ENCODE measurements at places on chromosomes 7 and 10.

GRCh38 chr10:124717911-124718741 lies 26.1 kb downstream of the FAM53B start:
- DNase-seq: peak; percentile 79

GRCh38 chr7:128931190-128931798 lies 6.4 kb upstream of the IRF5 start:
- DNase-seq: no peak

DNA sequence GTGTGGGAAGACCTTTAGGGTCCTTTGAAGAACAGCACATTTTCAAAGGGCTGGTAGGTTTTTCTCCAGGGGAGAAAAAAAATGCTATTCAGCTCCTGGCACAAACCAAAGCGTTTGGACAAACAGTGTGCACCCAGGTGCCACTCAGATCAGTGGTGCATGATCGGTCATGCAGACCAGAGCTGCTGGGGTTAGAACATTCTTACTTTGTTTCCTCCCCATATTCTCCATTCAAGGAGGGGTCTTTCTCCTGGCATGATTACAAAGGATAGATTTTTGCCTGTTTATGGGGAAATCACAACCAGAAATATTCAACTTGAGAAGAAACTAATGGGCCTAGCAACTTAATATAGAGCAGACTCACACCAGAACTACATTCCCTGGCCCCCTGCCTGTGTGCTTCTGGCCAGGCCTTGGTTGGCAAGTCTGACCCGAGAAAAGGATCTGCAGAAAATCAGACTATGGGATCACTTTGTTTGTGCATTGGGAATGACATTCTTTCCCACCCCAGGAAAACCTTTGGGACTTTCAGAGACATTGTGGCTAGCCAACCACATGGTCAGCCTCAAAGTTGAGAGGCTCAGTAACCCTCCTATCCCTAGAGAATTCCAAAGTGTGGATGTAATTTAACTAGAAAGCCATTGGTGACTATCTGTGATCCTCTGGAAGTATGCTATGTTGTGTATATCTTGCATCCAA lies 82.3 kb upstream of the FGL2 start:
- DNase-seq: no peak

DNA sequence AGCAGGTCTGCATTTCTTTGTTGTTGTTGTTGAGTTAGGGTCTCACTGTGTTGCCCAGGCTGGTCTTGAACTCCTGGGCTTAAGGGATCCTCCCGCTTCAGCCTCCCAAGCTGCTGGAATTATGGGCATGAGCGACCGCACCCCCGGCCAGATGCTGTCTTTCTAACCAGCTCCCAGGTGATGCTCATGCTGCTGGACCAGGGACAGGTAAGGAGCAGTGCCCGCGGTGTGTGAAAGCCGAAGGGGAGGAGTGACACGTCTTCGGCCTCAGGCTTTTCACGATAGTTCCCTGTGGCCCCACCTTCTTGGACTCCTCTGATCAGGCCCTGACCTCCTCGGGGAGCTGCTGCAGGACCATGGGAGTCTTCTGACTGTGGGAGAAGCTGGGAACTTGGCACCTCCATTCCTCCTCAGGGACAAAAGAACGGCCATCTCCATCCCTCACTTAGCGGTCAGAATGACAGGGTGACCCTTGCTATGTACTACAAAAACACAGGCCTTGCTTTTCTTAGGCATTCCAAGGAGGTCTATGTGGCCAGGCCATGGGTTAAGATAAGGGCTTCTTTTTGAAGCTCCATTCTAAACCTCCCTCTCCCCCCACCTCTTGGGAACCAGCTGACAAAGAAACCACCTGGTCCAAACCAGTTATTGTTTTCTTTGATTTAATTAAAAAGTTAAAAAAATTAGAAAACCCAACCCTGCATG lies 5.5 kb downstream of the SFRP5 start:
- no peak for DNase-seq

- DNase-seq: no peak
Measured at GRCh38 chr10:49264177-49264677, 34.7 kb upstream of the C10orf71 start.

- DNase-seq: no peak
Measured at GRCh38 chr10:16184906-16185305, 251.9 kb upstream of the PTER start.

GRCh38 chr10:31770307-31770902 lies 158.2 kb downstream of the ARHGAP12 start:
- DNase-seq: peak; percentile 53

- no peak for DNase-seq
Measured at GRCh38 chr7:39446546-39446945, 119.7 kb upstream of the YAE1 start.

DNA sequence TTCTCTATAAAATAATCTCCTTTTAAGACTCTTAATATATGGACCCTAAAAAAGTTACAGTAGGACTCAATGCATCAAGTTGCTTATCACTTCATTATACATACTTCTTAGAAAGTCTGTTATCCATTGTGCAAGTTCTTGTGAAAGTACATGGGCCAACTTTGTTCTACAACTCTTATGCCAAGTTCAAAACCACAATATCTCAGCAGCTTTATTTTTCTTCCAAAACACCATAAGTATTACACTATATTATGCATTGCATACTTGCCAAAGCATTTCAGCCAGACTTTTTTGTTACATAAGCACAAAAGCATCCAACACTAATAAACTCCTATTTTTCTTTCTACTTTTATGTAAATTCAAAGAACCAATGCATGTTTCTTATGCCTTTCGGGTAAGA lies 94.4 kb downstream of the AHR start:
- no peak for DNase-seq

GRCh38 chr7:1447551-1448244 lies 11.6 kb downstream of the MICALL2 start:
- DNase-seq: no peak

DNA sequence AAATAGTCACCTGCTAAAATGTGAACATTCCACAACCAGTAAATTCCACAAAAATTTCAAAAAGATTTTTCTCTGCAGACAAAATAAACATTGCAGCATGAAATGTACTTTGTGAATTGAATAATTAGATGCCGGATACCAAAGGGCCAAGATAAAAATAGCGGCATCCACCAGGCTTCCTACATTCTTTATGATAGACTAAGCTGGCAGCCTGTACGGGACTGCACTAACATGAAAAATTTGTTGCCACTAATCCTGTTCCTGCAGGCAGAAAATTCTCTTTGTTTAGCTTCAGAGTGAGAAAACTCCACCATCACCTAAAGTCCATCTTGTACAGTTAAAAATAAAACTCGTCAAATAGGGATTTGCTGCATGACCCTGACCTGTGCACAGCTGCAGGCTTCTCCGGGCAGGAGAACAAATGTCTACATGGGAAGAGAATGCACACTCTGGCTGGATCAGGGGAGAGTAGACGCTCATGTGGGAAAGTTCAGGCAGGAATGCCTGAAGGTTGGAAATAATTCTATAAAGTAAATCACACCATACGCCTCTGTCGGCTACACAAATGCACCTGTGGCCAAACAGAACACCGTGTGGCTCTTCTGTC lies 15.6 kb upstream of the ADO start:
- no peak for DNase-seq

DNA sequence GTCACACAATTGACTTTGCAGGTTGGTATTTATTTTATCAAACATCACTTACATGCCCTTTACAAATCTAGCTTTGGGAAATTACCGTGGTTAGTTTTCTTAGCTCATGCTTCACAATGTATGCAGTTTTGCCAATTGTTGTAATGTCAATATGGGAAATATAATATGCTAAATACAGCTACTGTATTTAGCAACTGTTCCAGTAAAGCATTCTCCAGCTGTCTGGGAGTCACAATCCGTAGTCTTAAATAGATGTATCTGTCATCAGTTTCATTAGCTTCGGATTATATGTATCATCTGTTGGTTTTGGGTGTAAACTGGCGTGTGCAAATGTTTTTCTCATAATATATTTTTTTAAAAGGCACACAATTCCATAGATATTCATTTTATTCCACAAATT lies 19.4 kb upstream of the AHR start:
- DNase-seq: no peak

GRCh38 chr10:95306851-95307250 lies 16.0 kb upstream of the PDLIM1 start:
- no peak for DNase-seq

GRCh38 chr10:19833170-19833824 lies 17.1 kb downstream of the PLXDC2 start:
- DNase-seq: no peak

DNA sequence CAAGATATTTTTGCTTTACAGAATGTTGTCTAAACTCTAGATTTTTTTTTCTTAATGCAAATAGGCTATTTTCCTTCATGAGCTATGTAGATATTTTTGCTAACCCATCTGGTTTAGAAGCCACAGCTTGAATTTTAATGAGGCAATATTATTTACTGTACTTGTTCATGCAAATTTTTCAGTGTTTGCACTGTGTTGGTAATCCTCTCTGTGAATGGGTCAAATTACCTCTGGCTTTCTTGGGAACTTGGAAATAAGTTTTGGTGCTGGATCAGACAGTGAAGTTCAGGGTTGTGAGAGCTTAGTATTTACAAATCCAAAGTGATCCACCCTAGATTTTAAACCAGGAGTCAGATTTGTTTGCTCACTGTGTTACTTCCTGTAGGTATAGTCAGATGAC lies 686.9 kb downstream of the NXPH1 start:
- no peak for DNase-seq

DNA sequence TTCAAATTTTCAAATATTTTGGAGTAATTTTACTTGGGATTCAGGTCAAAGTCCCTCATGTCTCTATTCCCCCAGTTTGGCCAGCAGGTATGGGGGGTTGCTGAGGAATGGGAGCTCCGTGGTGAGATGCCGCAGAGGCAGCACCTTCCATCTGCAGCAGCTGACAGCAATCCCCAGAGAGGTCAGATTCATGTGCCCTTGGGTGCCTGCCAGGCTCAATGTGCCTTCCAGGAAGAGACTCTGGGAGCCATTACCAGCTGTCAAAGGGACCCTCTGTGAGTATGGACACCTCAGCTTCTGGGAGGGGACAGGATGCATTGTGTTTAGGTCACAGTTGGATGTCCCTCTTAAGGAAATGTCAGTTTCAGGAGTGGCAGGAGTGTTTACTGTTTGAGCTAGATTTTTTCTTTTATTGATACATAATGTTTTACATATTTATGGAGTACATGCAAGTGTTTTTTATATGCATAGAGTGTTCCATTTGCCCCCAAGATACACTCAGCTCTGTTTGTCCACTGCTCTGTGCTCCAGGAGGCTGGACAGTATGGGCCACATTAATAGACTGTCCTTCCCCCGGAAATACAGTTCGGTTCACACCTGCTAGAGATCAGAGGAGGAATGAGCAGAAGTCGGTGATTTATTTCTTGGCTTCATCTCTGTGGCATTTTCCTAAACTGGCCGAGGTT lies 75.3 kb upstream of the GRB10 start:
- no peak for DNase-seq

DNA sequence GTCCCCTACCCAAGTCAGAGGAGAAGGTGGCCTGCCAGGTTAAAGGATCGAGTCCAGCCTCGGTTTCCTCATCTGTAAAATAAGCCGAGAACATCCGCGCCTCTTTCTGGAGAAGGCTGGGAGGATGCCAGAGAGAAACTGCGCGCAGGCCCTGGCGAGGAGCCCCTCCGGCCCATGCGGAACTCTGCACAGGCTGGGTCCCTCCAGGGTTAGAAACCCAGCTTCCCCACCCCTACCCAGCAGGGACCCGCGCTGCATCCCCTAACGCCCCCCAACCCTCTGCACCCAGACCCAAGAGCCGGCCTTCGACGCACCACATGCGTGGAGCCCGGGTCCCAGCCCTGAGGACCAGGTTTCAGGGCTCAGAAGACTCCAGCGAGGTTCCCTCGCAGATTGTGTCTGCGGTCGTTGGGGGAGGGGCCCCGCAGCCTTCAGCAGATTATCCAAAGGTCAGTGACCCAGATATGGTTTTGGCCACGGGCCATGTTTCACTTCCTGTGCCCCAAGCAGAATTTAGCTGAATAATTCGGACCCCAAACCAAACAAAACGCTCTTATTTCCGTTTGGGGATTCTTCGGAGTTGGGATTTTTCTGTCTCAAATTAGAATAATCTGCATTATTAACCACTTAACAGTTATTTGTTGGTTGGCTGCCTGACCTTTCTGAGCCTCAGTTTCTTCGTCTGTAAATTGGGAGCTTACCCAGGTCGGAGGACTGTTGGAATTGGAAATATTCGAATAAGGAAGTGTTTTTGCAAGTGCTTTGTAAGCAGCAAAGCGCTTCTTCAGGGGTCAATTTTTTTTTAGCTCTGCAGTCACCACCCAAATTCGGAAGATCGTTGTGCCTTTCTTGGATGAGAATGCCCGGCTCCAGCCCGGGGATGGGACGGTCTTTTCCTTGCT lies 167.7 kb downstream of the UBE2H start:
- DNase-seq: no peak

- no peak for DNase-seq
Measured at GRCh38 chr7:51062222-51062987, 254.2 kb downstream of the COBL start.

GRCh38 chr10:85847085-85847484 lies 519.5 kb downstream of the GRID1 start:
- no peak for DNase-seq

DNA sequence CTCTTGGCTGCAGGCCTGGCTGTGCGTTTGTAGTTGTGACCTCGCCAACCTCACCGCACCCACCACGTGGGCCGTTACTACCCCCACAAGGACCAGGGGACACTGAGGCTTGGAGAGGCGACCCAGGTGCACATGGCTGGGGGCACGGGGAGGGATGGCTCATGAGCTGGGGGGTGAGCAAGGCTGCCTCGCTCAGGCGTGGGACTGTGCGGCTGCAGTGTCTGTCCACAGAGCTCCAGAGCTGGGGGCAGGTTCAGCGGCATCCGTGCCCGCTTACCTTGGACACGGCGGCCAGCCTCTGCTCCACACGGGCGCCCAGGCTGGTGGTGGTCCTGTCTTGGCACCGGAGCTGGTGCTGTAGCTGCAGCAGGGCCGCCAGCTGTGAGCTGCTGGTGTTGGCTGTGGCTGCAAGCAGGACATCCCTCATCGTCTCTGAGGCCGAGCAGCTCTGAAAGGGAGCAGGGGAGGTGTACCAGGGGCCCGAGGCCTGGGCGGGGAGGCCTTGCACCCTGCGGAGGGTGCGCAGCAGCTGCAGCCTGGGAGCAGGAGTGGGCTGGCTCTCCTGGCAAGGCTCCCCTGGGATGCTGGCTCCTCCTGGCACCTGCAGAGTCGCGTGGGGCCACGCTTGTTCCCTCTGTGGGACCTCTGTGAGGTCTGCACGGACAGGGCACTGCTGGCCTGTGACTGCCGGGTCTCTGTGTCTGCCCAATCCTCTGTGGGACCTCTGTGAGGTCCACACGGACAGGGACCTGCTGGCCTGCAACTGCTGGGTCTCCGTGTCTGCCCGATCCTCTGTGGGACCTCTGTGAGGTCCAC lies 60.0 kb upstream of the NKX6-2 start:
- DNase-seq: no peak
